ENCODE measurements at places on chromosomes 7 and 10.

DNA sequence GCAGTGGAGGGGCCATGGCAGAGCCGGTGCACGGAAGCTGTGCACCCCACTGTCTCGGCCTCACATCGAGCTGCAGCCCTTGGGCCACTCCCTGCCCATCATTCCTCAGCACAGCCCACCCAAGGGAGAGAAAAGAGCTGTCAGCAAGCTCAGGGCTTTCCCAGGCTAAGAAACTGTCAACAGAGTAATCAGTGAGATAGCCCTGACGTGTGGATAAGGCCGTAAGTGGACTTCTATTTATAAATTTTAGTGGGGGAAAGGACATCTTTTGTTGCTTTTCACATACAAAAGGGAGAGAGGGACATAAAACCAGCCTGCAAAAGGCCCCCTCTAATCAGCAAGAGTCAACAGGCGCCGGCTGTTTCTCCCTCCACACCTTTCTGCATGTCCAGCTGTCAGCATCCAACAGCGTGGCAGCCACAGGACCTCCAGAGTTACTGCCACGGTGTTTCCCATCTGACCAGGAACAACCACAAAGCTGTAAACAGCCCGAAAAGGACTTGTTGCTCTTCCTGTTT is 56.8 kb upstream of the DDC start:
- DNase-seq, result no peak

- DNase-seq, result no peak
Observed at GRCh38 chr7:7756577-7756976, 38.2 kb upstream of the RPA3 start.

GRCh38 chr7:23469961-23470250 is 385 bp downstream of the IGF2BP3 start:
- no peak for DNase-seq

- no peak for DNase-seq
Observed at GRCh38 chr7:67422601-67423000, 426.0 kb downstream of the TYW1 start.

DNA sequence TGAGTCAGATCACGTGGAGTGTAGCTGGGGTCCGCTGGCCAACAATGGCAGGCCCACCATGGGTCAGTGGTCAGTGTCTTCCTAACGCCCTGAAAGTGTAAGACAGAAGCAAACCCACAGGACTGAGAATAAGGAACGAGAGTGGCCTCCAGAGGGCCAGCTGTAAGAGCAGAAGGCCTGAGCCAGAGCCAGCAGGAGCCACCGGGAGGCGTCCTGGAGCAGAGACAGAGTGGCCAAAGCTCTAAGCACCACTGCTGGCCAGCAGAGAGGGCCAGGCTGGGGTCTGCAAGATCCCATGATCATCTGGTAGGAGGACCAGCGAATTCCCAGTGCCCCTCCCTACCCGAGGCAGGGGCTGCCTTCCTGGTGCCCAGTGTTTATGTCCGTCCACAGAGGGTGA is 9.2 kb downstream of the CCDC201 start:
- DNase-seq, result no peak

- no peak for DNase-seq
Observed at GRCh38 chr10:72756674-72757385, 64.9 kb downstream of the MCU start.

- no peak for DNase-seq
Observed at GRCh38 chr7:82158327-82158726, 285.2 kb downstream of the CACNA2D1 start.

- DNase-seq, result no peak
Observed at GRCh38 chr10:126470991-126471390, 82.7 kb upstream of the ADAM12 start.
